ENCODE measurements at places on chromosomes 6 and 20.

DNA sequence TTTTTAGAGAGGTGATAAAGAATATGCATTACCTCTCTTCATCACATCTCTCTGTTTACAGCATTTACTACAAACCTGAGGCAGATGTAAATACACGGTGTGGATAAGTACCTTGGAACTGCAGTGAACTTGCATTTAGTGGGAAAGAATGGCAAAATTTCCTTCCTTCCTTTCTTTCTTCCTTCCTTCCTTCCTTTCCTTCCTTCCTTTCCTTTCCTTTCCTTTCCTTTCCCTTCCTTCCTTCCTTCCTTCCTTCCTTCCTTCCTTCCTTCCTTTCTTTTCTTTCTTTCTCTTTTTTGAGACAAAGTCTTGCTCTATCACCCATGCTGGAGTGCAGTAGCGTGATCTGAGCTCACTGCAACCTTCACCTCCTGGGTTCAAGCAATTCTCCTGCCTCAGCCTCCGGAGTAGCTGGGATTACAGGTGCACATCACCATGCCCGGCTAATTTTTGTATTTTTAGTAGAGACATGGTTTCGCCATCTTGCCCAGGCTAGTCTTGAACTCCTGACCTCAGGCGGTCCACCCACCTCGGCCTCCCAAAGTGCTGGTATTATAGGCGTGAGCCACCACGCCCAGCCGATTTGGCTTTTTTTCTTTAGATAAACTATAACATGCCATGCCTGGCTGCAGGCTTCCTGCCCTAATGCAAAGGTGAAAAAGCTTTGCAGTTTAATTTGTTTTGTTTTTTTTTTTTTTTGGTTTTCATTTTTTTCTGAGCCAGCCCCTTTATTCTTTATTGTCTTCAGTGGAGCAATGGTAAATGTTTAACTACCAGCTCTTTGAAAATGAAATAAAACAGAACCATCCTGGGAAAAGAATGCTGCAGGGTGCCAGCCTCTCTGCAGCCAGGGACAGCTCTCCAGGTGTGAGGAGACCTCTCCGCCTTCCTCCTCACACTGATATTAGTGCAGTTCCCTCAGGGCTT lies 64.2 kb upstream of the NEDD9 start:
- no peak for DNase-seq

- no peak for DNase-seq
Observed at GRCh38 chr6:112744827-112745226, 397.7 kb downstream of the RFPL4B start.

- no peak for DNase-seq
Observed at GRCh38 chr6:2725999-2726567, 24.6 kb downstream of the MYLK4 start.

- DNase-seq, result no peak
Observed at GRCh38 chr6:35304299-35304698, 6.7 kb downstream of the DEF6 start.

DNA sequence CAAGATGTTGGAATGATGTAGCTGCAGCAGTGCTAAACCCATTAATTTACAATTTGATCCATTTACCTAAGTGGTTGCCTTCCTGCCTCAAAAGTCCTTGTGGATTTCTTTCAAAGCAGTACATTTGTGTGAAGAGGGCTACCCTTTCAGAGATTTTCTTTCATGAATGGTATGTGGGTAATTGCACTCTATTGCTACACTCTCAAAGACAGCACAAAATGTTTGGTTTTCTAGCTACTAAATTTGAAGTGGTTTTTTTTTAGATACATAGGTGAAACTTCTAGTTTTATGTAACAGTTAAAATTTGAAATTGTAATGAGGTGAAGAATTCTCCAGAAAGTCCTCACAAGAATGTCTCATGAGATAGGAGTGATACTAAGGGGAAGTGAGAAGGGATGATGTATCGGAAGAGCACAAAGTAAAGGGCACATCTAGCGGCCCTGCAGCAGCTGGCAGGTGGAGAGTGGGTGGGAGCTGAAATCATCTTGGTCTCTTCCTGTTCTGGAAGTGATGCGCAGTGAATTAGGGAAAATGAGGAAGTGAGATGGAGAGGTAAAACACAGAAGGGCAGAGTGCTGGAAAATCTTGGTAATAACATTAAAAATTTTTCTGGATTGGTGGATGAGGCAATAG lies 236.8 kb upstream of the MAN1A1 start:
- no peak for DNase-seq

DNA sequence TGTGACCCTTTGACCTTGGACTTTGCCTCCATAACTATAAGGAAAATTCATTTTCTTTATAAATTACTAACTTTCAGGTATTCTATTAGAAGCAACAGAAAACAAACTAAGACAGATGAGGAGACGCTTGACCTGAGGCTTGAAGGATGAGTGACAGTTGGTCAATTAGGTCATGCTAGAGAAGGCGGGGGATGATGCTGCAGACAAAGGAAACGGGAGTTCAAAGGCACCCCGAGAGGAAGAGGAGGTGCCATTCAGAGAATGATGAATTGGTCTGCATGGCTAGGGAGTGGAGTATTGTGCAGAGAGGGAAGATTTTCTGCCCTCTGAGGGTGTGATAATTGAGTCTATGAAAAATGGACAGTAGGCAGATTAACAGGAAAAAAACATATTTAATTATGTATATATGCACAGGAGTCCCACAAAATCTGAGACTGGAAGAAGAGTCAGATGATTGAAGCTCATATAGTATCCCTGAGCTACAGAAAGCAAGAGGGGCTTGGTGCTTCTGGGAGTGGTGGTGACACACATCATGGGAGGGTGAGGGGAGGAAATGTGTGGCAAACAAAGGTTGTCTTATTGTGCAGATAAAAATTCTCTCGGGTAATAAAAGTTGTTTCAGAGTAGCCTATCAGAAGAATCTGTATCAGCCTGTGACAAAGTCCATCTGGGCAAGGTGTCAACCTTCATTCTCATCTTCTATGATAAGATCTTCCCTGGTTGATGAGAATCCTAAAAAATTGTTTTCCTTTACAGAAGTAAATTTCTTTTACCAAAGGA lies 20.4 kb upstream of the FUCA2 start:
- DNase-seq, result no peak

DNA sequence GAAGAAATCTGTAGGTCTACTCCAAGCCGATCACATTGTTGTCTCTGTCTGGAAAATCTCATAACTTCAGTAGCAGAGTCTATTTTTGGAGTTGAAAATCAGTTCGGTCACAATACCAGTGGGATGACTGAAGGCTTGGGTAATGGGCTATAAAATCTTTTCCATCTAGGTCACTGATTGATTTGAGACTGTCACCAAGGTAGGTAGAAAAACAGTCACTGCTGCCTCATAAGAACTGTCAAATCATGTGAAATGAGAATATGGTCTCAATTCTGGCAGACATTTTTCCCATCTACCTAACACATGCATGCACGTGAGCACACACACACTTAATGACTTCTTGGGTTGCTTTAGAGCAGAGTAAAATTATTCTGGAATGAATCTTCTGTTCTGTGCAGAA lies 1162.8 kb upstream of the CITED2 start:
- no peak for DNase-seq

- DNase-seq, result no peak
Observed at GRCh38 chr6:17278289-17279063, 2.7 kb upstream of the RBM24 start.

DNA sequence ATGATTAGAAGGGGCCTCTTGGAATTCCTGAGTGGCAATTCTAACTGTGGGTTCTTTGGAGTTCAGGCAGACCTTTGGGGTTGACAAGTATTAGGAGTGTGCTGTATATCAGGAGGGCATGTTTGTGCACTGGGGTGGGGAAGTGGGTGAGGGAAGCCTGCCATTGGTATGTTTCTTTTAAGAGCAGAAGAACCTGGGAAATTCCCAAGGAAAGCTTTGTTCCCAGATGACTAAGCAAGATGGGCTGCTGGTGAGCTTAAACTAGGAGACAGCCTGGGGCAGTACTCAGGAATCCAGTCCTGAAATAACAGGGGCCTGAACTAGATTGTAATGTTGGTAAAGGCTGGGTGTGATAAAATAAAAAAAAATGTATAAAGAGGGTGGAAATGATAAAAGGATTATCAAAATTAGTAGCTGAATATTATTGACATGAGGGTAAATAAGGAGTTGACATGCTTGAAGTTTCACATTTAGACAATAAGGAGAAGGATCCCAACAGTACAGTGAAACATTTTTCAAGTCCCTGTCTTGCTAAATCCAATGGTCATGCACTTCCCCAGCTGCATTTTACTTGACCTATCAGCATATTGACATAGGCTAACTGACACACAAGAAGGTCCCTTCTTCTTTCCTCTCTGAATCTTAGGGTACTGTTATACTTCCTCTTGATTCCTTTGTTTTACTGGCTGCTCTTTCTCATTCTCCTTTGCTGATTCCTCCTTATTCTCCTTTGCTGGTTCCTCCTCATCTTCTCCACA lies 18.4 kb upstream of the IFNGR1 start:
- DNase-seq, result no peak

DNA sequence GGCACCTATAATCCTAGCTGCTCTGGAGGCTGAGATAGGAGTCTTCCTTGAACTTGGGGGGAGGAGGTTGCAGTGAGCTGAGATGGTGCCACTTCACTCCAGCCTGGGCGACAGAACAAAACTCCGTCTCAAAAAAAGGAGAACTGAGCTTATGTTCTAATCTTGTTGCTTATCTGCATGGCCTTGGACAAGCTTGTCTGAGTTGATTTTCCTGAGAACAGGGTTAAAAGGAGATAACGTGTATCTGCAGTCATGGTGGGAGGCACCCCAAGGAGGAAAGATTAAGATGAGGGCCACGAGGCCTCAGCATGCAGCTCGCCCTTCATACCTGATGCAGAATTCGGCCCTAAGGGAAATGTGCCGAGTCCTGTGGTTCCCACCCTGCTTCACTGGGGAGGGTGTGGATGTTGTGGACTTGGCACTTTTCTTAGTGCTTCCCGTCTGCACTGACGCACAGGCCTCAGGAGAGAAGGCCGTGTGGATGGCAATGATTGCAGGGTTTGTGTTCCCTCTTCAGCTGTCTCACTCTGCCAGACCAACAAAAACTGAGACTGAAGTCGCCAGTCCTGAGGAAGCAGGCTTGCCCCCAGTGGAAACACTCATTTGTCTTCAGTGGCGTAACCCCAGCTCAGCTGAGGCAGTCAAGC lies 56.3 kb downstream of the EZR start:
- no peak for DNase-seq

GRCh38 chr6:165231177-165231576 lies 78.2 kb downstream of the C6orf118 start:
- no peak for DNase-seq

DNA sequence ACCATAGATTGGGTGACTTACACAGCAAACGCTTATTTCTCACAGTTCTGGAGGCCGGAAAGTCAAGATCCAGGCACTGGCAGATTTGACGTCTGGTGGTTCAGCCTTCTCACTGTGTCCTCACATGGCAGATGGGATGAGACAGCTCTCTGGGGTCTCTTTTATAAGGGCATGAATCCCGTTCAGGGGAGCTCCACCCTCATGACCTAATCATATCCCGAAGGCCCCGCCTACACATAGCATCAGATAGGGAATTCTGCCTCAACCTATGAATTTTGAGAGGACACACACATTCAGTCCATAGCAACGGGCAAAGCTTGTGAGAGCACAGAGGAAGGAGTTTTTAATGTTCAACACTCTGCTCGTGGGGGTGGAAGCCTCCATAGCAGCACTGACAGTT lies 27.5 kb downstream of the DAAM2 start:
- no peak for DNase-seq

- no peak for DNase-seq
Observed at GRCh38 chr20:41363601-41364000, 3.0 kb downstream of the EMILIN3 start.

GRCh38 chr6:13778028-13778427 lies 36.3 kb downstream of the MCUR1 start:
- no peak for DNase-seq

GRCh38 chr6:52304983-52305390 lies 20.4 kb upstream of the MCM3 start:
- no peak for DNase-seq

DNA sequence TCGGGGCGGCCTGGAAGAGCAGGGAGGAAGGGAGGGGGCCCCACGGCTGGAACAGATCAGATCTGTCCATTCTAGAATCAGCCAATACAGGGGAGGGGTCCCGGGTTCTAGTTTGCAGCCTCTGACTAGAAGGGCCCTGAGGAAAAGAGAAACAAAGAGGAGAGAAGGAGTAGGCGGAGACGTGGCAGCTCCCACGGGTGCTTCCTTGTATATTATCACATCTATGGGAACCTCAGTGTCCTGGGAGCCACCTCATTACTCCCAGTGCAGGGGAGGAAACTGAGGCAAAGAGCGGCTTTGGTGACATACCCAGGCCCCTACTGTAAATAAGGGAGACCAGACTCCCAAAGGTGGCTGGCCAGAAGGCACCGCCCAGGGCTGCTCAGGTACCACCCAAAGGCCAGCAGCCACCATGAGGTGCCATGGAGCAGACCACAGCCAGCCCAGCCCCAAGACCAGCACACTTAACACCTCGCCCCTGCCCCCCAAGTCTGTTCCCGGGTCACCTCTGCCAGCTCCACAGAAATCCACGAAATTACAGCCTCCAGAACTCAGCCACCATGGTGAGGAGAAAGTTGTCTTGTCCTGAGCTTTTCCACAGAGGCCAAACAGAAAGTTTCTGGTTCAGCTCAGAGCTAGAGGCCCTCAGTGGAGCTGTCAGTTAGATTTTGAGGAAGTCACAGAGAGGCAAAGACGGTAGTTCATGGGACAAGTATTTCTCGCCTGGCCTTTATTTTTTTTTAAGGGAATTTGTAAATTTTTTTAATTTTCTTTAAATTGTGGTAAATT lies 2.1 kb downstream of the ZC3H12D start:
- no peak for DNase-seq

- DNase-seq, result no peak
Observed at GRCh38 chr6:57013521-57013926, 33.0 kb upstream of the KIAA1586 start.

GRCh38 chr6:45818655-45819054 lies 197.0 kb downstream of the CLIC5 start:
- DNase-seq, result no peak

GRCh38 chr6:163496205-163496604 lies 81.7 kb downstream of the QKI start:
- no peak for DNase-seq

DNA sequence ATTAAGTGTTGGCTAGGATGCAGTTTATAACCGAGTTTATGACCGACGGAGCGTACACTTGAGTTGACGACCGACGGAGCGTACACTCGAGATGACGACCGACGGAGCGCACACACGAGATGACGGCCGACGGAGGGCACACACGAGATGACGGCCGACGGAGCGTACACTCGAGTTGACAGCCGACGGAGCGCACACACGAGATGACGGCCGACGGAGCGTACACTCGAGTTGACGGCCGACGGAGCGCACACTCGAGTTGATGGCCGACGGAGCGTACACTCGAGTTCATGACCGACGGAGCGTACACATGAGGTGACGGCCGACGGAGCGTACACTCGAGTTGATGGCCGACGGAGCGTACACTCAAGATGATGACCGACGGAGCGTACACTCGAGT lies 119.8 kb downstream of the HUS1B start:
- no peak for DNase-seq

GRCh38 chr20:37500311-37500710 lies 20.7 kb upstream of the NNAT start:
- DNase-seq, result no peak

DNA sequence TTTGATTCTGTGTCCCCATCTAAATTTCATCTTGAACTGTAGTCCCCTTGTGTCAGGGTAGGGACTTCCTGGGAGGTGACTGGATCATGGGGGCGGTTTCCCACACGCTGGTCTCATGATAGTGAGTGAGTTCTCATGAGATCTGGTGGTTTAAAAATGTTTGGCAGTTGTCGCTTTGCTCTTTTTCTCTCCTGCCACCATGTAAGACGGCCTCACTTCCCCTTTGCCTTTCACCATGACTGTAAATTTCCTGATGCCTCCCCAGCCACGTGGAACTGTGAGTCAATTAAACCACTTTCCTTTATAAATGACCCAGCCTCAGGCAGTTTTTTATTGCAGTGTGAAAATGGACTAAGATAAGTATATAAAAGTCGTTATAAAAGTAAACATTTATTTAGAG lies 80.5 kb upstream of the SGK1 start:
- DNase-seq, result peak; percentile 45
